ENCODE measurements at places on chromosomes 7 and 10. TPM values are rescaled to one million over a fixed set of nuclear protein-coding genes. Genes with fewer than 3 reads are reported as not detected.

MYL10 gene
- total RNA-seq = not detected

TRIM56 gene
- 35.3 TPM for total RNA-seq

ODAD2 gene
- not detected for total RNA-seq

SLC25A40 gene
- total RNA-seq = 38.0 TPM

All from activated CD4-positive, alpha-beta T cell treated with anti-CD3 and anti-CD28 coated beads for 36 hours (primary cell).